ENCODE measurements at places on chromosomes 12 and 14. TPM values are rescaled to one million over a fixed set of nuclear protein-coding genes. Genes with fewer than 3 reads are reported as not detected.

NFATC4 gene
- total RNA-seq, result 29.6 TPM

INSM2 gene
- not detected for total RNA-seq

PRB2 gene
- total RNA-seq, result not detected

TSHR gene
- not detected for total RNA-seq

NELL2 gene
- total RNA-seq, result not detected

KCNK10 gene
- not detected for total RNA-seq

C2CD5 gene
- total RNA-seq, result 12.8 TPM

CLEC4C gene
- not detected for total RNA-seq

MDM1 gene
- total RNA-seq, result 2.6 TPM

HOXC10 gene
- total RNA-seq, result not detected

INHBC gene
- 0.74 TPM for total RNA-seq

TSPAN19 gene
- not detected for total RNA-seq

SLC25A21 gene
- total RNA-seq, result 3.8 TPM

IFNG gene
- not detected for total RNA-seq

GUCY2C gene
- total RNA-seq, result not detected

DEPDC4 gene
- 3.1 TPM for total RNA-seq

ACRBP gene
- 0.28 TPM for total RNA-seq

DDX54 gene
- total RNA-seq, result 73.8 TPM

CACNA1C gene
- total RNA-seq, result not detected

TMEM229B gene
- total RNA-seq, result 2.2 TPM

SIX1 gene
- 11.3 TPM for total RNA-seq

RHOJ gene
- 0.21 TPM for total RNA-seq

All from airway epithelial cell (primary cell).